Midbrain (tissue), 1 donor: ENCODE measurements at places on chromosomes 7 and 10.

GRCh38 chr7:5697754-5698424 is 83.6 kb downstream of the RNF216 start:
- peak; percentile 22 for DNase-seq

DNA sequence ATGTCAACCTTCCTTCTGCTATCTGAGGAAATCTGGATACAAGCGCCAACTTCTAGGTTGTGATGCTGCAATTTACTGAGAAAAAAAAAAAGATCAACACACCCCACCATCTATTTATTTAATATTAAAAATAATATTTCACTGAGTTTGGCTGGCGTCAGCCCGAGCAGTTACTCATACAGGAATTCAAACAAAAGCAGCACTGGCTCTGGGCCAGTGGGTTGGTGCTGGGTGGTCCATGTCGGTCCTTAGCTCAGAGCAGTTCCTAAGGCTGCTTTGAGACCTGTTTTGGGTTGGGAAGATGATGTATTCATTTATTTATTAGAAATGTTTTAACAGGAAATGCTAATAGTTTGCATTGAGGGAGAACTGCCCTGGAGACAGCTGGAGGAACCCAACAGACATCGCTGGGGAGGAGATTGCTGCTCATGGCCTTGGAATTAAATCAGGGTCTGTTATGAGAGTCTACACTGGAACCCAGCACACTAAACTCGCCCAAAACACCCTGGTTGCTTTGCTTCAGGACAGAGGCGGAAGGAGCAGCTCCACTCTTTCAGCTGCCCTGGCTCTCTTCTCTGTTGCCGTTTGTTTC is 36.3 kb upstream of the GOT1 start:
- no peak for DNase-seq

DNA sequence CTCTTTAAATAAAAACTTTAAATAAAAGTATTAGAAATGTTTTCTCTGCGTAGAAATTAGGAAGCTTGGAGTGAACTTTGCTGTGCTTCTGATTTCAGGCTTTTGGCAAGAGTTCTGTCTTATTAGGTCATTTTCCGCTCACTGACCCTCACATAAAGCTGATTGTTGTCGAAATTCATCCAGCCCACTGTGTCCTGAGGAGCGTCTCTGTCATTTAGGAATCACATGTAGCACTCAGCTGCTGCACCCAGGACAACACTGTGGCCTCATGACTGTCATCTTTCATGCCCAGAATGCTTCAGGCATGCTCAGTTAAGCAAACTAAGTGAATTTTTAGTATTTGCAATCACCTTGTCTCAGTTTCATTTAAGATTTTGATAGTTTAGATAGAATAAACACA is 57.8 kb upstream of the MSRB2 start:
- DNase-seq: peak; percentile 71

- no peak for DNase-seq
Observed at GRCh38 chr7:141263983-141264382, 190.1 kb downstream of the TMEM178B start.

DNA sequence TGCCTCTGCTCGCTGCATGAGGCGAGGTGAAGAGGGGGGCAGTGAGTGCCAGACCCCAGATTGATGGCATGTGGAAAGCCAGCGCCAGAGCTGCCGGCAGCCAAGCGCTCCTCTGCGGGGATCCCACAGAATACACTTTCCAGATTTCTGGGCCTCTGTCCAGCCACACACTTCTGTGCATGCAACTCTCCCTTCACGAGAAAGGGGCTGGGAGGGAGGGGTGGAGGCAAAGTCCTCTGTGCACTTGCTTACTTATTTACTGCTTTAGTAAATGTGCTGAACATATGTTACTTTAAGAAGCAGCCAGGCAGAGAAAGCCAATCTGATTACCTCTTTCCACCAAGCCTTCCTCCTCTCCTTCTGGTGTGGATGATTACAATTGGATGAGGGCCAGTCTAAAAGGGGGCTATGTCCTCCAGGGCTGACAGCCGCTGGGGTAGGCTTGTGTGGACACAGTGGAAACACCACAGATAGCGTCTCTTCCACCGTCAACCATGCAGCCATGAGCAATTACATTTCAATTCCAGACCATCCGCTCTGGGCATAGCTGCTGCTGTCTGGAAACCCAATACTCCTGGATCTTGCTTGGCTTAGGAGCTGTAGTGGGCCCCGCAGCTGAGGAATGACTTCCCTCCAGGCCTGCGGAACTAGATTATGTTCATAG is 322.8 kb upstream of the ANKRD30A start:
- DNase-seq: no peak

DNA sequence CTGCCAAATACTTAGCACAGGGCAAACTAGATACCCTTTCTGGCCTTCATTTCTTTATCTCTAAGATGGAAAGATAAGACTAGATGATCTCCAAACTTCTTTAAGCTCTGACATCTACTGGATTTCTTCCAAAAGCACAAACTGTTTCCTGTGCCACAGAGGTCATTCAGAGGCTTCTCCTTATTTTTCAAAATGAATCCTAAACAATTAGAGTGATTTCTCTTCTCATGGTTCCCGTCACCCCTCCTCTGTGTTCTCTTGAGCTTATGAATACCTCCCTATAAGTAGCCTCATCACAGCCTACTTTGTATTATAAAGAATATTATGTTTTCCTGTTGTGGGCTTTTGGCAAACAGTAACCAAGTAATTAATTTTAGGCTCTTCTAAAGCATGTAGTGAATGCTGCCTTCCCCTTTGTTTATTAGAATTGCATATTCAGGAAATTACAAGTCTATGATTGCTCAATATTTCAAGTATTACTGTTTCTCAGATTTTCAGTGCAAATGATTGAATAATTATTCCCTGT is 179.5 kb downstream of the REEP3 start:
- DNase-seq: no peak

GRCh38 chr10:80462299-80462980 is 8.3 kb downstream of the TSPAN14 start:
- DNase-seq: peak; percentile 29

DNA sequence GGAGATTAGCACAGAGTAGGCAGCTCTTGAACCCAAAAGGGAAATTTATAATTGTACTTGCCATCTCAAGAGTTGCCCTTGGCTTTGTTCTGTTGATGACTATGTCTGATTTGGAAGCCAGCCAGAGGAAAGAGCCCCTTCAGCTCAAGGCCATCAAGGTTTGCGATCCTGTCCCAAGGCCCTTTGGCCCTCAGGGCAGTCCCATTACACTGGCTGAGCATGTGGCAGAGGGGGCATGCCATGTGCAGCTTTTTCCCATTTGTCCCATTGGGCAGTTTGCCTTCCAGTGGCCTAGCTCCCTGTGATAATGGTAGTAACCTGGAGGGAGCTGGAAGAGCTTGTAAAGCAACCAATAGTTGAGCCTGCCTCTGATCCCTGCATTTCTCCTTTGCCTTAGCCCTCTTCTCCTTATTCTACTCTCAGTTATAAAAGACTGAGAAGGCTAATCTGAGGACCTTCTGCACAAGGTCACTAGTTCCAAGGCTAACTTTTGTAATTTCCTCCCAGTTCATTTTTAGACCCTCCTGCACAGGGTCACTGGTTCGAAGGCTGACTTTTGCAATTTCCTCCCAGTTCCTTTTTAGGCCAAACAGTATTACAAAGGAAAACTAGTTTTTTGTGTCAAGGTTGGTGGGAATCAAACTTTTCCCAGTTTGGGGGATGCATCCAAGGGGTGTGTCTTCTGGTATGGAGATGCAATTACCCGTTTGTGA is 31.0 kb upstream of the ARHGAP12 start:
- no peak for DNase-seq

GRCh38 chr7:159195946-159196345 is 51.3 kb upstream of the VIPR2 start:
- no peak for DNase-seq

GRCh38 chr10:24168258-24169170 is 40.4 kb upstream of the KIAA1217 start:
- DNase-seq: no peak

DNA sequence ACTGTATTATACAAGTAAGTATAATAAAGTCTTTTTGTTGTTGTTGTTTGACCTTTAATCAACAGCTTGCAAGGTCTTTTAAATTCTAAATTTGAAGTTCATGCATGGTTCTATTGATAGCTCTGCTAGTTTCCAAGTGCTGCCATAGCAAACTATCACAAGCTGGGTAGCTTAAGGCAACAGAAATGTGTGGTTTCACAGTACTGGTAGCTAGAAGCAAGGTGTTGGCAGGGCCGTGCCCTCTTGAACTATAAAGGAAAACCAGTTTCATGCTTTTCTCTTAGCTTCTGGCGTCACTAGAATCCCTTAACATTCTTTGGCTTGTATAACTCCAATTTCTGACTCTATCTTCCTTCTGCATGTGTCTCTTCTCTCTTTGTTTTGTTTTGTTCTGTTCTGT is 1021.9 kb upstream of the AUTS2 start:
- no peak for DNase-seq

- no peak for DNase-seq
Observed at GRCh38 chr7:137890449-137890921, 43.7 kb upstream of the DGKI start.

DNA sequence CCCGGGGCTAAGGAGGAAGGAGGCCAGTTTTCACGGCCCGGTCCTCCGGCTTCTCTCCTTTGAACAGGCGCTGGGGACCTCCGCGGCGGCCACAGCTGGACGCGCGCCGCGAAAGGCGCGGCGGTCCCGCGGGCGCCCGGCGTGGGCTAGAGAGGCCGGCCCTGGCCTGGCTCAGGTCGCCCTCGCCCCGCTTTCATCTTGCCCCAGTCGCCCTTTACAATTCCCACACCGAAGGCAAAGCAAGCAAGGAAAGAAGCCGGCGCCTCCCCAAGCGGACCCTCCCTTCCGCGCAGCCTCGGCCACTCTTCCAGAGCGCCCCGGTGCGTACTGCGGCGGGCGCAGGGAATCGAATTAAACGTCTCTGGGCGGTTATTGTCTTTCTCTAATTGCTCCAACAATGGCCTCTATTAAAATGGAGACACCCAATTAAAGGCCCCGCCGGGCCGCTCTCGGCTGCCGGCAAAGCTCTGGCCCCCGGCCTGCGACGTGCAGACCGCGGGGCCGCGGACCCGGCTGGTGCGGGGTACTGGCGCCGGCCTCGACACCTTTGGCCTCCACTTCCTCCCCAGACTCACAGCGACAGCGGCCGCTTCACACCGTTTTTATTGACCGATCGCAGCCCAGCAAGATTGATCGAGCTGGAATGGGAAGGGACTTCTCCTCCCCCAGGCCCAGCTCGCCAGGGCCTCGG is 4.5 kb upstream of the GATA3 start:
- DNase-seq: no peak
